ENCODE measurements at places on chromosomes 2 and 18. TPM values are rescaled to one million over a fixed set of nuclear protein-coding genes. Genes with fewer than 3 reads are reported as not detected.

DNA sequence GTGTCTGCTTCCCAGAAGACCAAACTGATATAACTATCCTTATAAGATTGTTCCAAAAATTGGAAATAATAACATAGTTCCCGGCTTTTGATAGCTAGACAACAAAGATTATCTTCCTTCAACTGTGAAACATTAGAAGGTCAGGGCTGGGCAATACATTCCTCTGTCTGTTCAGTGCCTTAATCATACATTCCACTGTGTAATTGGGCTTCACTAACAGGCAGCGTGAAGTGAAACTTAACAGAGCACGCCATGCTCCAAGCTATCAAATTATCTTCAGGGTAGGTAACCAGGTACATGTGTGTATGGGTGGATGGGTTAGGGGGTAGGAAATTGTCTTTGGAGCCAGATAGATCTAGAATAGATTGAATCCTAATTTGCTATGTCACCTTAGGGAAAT, 23.5 kb upstream of the ARL5A start:
- no peaks in the 10 kb centered on the region for H3K27me3 ChIP-seq
- no peaks in the 10 kb centered on the region for H3K36me3 ChIP-seq
- no peaks in the 10 kb centered on the region for H3K4me1 ChIP-seq
- H3K27ac ChIP-seq: no peak overlapping the region
- DNase-seq: no peak

DNA sequence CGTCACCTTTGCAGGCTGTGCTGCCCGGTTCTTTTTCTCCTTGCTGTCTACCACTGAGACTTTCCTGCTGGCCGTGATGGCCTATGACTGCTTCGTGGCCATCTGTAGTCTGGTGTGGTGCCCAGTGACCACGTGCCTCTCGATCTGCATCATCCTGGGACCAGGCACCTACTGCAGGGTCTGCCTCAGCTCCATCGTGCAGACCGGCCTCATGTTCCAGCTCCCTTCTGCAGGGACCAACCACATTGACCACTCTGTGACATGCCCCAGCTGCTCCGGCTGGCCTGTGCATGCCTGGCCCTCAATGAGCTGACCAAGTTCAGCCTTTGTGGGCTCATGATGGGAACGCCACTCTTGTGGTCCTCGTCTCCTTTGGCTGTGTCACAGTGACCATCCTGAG, 26.7 kb downstream of the COPS9 start:
- peaks cover 11% of the 10 kb centered on the region for H3K27me3 ChIP-seq
- no peaks in the 10 kb centered on the region for H3K36me3 ChIP-seq
- DNase-seq: no peak
- no peak overlapping the region for H3K4me3 ChIP-seq

DNA sequence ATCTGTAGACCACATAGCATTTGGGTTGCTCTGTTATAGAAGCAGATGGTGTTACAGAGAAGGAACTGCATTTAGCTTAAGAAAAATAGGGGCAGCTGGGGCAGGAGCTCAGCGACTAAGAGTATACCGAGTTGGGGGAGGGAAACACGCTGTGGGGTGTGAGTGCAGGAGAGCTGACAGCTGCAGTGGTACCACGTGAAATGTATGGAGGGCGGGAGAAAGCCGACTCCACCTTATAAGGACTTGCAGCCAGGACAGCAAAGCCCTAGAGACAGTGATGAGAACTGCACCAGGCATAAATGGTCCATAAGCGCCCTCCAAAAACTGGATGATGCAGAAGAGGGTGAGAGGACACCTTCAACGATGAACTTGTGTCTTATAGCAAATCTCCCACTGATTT, 237.6 kb downstream of the PRKCE start:
- no peak overlapping the region for H3K27ac ChIP-seq
- H3K4me3 ChIP-seq: no peak overlapping the region
- no peaks in the 10 kb centered on the region for H3K36me3 ChIP-seq
- H3K27me3 ChIP-seq: no peaks in the 10 kb centered on the region
- peaks cover 33% of the 10 kb centered on the region for H3K4me1 ChIP-seq

GRCh38 chr2:174395969-174396630, 570 bp downstream of the SCRN3 start:
- H3K27me3 ChIP-seq: no peaks in the 10 kb centered on the region
- peaks cover 34% of the 10 kb centered on the region for H3K4me1 ChIP-seq
- peaks cover 11% of the 10 kb centered on the region for H3K36me3 ChIP-seq
- H3K4me3 ChIP-seq: peak overlapping the region; percentile 100

GRCh38 chr2:172215936-172216335, 113.2 kb upstream of the DLX2 start:
- no peaks in the 10 kb centered on the region for H3K27me3 ChIP-seq
- DNase-seq: no peak
- H3K4me1 ChIP-seq: peaks cover 23% of the 10 kb centered on the region
- no peak overlapping the region for H3K4me3 ChIP-seq
- H3K36me3 ChIP-seq: no peaks in the 10 kb centered on the region

GRCh38 chr2:109545828-109546713, 67.7 kb downstream of the SEPTIN10 start:
- no peak overlapping the region for H3K4me3 ChIP-seq
- DNase-seq: peak; percentile 76
- no peaks in the 10 kb centered on the region for H3K36me3 ChIP-seq
- no peak overlapping the region for H3K27ac ChIP-seq

- H3K4me1 ChIP-seq: peaks cover 3% of the 10 kb centered on the region
- H3K27me3 ChIP-seq: peaks cover 3% of the 10 kb centered on the region
- no peak within 1 kb of the TSS for H3K27ac ChIP-seq
- no peak for DNase-seq
- no peaks in the 10 kb centered on the region for H3K36me3 ChIP-seq
These were observed at the start of gene FER1L5 for GRCh38 chr2:96642564-96643360. Gene FER1L5 (plus strand): TSS chr2:96642764. CDS start chr2:96642837, 73 bp downstream.

CEBPZOS gene
- total RNA-seq: 43.7 TPM

BOD1L2 gene
- not detected for total RNA-seq

CLIP4 gene
- total RNA-seq: 25.3 TPM

AMER3 gene
- not detected for total RNA-seq

All from activated CD8-positive, alpha-beta T cell treated with anti-CD3 and anti-CD28 coated beads for 36 hours (primary cell).